ENCODE measurements at places on chromosomes 11 and 22.

DNA sequence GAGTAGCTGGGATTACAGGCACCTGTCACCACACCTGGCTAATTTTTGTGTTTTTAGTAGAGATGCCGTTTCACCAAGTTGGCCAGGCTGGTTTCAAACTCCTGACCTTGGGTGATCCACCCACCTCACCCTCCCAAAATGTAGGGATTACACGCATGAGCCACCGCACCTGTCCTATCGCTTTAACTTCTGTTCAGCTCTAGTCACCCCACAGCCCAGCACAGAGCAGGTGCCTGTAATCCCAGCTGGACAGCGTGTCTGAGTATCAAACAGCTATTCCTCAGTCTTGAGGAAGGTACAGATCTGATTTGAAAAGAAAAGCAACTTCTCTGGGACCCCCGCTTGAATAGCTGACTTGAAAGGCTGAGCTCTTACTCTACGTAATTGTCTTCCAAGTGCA is 149.1 kb downstream of the CTTN start:
- no peak for DNase-seq

DNA sequence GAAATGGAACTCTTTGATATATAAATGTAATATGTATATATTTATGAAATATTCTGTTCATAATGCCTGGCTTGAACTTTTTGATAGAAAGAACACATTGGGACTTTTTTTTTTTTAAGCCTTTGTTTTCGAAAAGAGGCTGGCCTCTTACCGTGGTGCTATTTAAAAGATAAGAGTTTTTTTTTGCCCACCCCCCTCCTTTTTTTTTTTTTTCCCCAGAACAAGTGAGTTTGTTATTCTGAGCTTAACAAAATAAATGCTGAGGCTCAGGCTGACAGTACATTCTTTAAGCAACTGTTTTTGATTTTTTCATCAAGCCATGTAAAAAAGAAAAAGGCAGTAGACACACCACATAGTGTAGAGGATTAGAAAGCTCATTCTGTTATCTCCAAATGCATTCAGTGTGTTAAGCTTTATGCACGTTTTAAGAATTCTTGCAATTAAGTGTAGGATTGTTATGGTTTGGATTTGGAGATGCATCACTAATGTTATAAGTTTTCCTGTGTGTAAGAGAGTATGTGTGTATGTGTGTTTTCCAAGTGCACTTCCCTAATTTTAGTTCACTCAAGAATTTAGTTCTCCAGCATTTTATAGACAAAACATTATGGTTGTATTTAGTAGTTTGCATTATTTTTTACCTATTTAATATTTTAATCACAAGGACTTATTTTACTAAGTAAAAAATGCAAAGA is 12.0 kb downstream of the PDHX start:
- no peak for DNase-seq

DNA sequence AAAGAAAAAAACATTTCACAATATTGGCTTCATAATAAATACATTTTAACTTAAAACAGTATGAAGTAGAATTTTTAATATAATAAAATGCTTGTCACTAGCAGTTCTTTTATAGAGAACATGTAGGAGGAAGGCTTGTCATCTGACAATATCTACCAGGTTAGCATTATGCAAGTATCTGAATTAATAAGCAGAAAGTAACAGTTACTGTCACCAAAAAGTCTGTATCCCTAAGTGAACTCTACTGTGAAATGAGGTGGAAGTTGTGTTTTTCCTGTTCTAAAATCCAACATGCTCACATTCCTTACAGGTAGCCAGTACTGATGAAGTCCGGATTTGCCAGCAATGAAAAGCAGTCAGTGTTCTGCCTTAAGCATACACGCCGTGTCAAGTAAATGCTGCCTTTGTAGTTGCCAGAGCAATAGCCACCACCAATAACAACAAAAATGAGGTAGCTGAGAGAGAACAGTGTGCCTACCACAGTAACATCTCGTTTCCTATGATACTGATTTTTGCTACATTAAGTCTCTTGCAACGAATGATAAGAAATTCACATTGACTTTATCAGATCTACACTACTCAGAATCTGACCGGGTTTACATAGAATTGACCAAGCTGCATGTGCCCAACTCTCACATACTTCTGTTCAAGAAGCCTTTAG is 95.5 kb downstream of the SIK3 start:
- DNase-seq = no peak

- no peak for DNase-seq
Observed at GRCh38 chr11:48081151-48082010, 101.0 kb downstream of the PTPRJ start.

DNA sequence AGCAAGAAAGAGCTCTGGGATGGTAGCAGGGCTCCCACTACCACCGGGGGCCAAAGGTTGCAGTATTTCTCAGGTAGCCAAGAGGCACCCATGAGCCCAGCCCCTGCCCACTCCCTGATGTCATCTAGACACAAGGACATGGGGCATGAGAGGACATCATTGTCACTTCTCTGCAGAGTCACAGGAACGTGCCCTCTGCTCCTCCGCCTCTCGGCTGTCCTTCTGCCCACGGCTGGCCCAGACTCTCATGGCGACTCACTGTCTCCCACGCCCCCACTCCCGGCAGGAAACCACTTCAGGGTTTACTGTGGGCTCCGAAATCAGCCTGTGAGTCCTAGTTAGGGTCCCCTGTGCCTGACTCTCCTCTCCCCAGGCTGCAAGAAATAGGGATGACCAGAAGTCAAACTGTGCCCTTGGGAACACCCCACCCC is 1.8 kb upstream of the GAL start:
- DNase-seq = no peak

All from omental fat pad (tissue), 4 donors.